ENCODE measurements at places on chromosomes 3 and 15. TPM values are rescaled to one million over a fixed set of nuclear protein-coding genes. Genes with fewer than 3 reads are reported as not detected.

ARNT2 gene
- 0.05 TPM for total RNA-seq

ACP3 gene
- not detected for total RNA-seq

- H3K27ac ChIP-seq, result no peak overlapping the region
- peaks cover 17% of the 10 kb centered on the region for H3K36me3 ChIP-seq
- DNase-seq, result no peak
- H3K27me3 ChIP-seq, result no peaks in the 10 kb centered on the region
- H3K4me1 ChIP-seq, result no peaks in the 10 kb centered on the region
Measured at GRCh38 chr15:36658312-36658711, 78.9 kb downstream of the CDIN1 start.

- peaks cover 2% of the 10 kb centered on the region for H3K27me3 ChIP-seq
- DNase-seq, result no peak
- H3K4me1 ChIP-seq, result no peaks in the 10 kb centered on the region
- no peak overlapping the region for H3K27ac ChIP-seq
- H3K4me3 ChIP-seq, result no peak overlapping the region
Measured at GRCh38 chr3:30770387-30770786, 124.1 kb downstream of the GADL1 start.

DNA sequence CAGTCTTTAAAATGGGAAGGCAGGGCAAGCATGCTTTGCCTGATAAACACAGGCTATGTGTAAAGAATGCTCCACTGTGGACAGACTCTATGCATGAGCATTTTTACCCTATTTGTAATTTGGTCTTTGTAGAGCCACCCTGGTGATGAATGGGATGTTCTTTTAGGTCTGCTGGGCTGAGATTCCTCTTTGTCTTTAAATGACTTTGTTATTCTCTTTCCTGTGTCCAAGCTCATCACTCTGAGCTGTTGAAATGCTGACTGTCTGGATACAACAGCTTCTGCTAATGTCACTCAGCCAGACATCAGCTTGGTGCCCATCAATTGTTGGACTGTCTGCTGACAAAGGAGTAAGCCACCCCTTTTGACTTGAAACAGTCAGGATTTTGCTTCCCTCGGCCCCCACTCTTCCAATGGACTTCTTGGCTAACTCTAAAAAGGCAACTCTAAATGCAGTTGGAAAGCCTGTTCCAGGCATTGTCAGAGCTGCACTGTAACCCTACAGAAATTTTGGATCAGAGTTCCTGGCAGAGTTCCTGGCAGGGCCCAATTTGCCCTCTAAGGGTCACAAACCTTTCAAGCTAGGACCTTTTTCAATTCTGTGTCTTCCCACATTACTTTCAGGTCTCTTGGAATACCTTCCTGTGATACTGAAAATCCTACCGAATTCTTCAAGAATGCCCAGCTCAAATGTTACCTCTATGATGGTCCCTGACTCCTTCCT, 40.5 kb upstream of the EIF1B start:
- peaks cover 5% of the 10 kb centered on the region for H3K36me3 ChIP-seq
- no peaks in the 10 kb centered on the region for H3K27me3 ChIP-seq
- no peaks in the 10 kb centered on the region for H3K4me1 ChIP-seq
- DNase-seq, result no peak
- no peak overlapping the region for H3K4me3 ChIP-seq

GRCh38 chr15:54659646-54660045, 537.1 kb downstream of the RSL24D1 start:
- H3K36me3 ChIP-seq, result no peaks in the 10 kb centered on the region
- no peaks in the 10 kb centered on the region for H3K27me3 ChIP-seq
- H3K4me1 ChIP-seq, result no peaks in the 10 kb centered on the region
- DNase-seq, result no peak

- H3K4me3 ChIP-seq, result no peak overlapping the region
- no peak overlapping the region for H3K27ac ChIP-seq
- no peaks in the 10 kb centered on the region for H3K27me3 ChIP-seq
- H3K36me3 ChIP-seq, result peaks cover 60% of the 10 kb centered on the region
- no peak for DNase-seq
Measured at GRCh38 chr3:113659996-113660395, 36.4 kb downstream of the USF3 start.

GRCh38 chr3:23711916-23712494, 93.8 kb upstream of the UBE2E1 start:
- no peaks in the 10 kb centered on the region for H3K36me3 ChIP-seq
- no peaks in the 10 kb centered on the region for H3K4me1 ChIP-seq
- peaks cover 2% of the 10 kb centered on the region for H3K27me3 ChIP-seq
- no peak overlapping the region for H3K4me3 ChIP-seq
- H3K27ac ChIP-seq, result no peak overlapping the region

DNA sequence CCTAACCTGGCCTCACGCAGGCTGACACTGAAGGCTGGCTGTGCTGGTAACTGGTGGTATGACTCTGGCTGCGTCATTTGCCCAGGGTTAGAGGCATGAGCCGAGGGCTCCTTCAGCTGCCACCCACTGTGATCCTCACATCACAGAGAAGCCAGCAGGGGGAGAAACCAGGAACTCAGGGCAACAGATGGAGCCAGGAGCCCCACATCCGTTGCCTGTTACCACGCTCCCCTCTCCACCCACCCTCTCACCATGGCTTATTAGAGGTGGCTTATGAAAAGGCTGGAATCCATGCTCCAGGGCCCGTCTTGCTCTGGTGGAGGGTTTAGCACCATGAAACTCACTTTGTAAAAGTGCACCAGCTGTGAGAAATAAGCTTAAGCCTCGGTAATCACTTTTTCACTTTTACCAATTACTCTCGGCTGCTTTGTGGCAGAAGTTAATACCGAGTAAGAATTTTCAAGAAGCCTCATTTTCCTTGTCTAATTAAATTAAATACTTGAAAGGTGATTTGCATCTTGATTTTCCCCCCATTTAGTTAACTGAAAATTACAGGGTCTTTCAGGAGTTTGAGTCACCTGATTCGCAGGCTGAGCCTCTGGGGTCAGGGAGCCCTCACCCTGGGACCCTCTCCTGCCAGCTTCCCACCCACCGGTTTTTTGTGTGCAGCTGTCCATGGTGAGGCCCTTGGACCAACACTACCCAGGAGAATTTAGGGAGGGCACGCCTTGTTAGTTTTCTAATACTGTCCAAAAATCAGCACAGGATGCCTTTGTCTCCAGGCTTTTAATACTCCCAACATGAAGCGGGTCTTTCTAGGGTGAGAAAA, 60.9 kb downstream of the ASB7 start:
- no peaks in the 10 kb centered on the region for H3K36me3 ChIP-seq
- H3K27ac ChIP-seq, result no peak overlapping the region
- no peak overlapping the region for H3K4me3 ChIP-seq
- peaks cover 7% of the 10 kb centered on the region for H3K27me3 ChIP-seq
- no peak for DNase-seq
